ENCODE measurements at places on chromosomes 2 and 18.

- no peak for DNase-seq
Observed at GRCh38 chr2:8505311-8505920, 176.4 kb upstream of the ID2 start.

- DNase-seq: peak; percentile 17
Observed at GRCh38 chr18:12921178-12921577, 26.6 kb upstream of the SEH1L start.

DNA sequence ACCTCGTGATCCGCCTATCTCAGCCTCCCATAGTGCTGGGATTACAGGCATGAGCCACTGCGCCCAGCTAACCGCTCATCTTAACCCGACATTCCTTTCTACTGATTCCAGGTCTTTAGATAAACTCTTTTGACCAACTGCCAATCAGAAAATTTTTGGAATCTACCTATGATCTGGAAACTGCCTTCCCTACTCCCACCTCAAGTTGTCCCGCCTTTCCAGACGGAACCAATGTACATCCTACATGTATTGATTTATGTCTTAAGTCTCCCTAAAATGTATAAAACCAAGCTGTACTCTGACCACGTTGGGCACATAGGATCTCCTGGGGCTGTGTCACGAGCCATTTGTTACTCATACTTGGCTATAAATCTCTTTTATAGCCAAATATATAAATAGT is 3.2 kb upstream of the NEU2 start:
- DNase-seq: no peak

DNA sequence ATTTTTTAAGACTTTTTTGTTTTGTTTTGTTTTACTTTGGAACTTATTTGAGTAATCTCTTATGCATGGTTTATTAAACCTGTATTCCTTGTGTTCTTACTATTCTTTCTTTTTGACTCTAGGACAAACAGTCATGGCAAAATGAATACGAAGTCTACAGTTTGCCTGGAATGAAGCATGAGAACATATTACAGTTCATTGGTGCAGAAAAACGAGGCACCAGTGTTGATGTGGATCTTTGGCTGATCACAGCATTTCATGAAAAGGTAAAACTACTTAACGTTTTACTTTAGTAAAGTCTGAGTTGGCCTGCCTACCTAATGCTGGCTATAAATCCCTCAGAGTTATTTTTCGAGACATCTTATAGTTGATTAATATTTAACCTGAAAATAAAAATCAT is 72.3 kb downstream of the ACVR2A start:
- DNase-seq: no peak

DNA sequence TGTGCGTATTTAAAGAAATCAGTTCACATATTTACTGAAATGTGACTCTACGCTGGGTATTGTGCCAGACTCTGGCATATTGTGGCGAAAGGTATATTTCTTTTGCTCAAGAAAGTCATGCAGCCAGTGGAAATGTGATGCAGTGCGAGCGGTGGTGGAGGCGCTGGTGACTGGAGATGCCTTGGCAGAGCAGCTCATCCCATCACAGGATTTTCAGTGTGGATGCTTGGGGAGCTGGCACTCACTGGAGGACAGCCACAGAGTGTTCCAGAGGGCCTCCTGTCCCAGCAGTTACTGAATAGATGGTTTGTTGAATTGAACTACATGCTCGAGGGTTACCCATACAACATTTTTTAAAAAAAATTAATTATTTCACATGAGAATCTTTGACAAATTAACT is 117.6 kb downstream of the ZNF407 start:
- DNase-seq: no peak

GRCh38 chr2:74343316-74343715 is at the start of gene SLC4A5:
Gene SLC4A5, minus strand, starts transcription at chr2:74343416. Its CDS starts 28,393 bp downstream, at chr2:74315023.
- DNase-seq: no peak

DNA sequence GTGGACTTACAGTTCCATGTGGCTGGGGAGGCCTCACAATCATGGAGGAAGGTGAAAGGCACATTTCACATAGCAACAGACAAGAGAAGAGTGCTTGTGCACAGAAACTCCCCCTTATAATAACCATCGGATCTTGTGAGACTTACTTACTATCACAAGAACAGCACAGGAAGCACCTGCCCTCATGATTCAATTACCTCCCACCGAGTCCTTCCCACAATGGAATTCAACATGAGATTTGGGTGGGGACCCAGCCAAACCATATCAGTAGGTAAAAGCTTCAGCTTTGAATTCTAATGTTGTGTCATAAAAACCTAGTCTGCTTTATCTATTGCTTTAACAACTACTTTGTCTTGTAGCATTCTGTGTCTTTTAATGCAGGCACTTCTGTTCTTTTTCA is 140.4 kb upstream of the PIK3C3 start:
- no peak for DNase-seq

DNA sequence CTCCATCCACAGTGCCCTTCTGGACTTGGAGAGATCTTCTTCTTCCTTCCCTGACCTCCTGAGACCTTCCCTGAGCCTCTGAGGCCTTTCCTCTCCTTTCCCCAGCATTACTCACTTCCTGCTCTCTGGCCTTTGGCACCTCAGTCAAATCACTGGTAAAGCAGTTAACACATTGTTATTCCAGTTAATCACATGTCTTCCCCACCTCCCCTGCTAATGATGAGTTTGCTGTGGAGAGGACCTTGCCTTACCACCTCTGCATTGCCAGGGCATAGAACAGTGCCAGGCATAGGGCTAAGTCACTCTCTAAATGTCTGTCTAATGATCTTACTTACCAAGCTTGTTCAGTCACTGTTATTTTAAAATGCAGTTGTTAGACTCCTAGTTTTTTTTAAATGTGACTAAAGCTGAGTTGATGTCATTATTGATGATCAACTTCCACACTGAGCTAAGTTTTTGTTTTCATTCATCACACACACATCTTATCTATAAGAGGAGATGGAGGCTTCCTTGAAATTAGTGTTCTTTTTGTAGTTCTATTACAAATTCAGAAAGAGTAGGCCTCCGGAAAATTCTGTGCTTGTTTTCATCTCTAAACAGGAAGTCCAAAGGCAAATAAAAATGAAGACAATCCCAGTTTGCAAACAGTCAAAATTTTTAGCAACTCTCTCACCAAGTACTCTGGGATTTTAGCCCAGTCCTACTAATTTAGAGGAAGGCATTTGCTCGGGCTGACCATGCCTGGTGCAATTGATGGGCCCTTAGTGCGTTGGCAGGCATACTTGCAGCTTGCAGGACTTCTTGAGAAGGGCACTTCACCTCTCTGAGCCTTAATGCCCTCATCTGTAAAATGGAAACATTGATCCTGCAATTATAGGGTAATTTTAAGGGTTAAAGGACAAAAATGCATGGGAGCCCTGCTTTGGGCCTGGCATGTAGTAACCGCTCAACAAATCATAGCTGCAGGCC is 113.7 kb upstream of the SPRED2 start:
- no peak for DNase-seq

GRCh38 chr18:59454909-59455727 is 96.1 kb upstream of the LMAN1 start:
- DNase-seq: no peak

- DNase-seq: no peak
Observed at GRCh38 chr18:26432651-26433424, 115.5 kb downstream of the KCTD1 start.

GRCh38 chr2:167471734-167472133 is 583.5 kb downstream of the XIRP2 start:
- no peak for DNase-seq

DNA sequence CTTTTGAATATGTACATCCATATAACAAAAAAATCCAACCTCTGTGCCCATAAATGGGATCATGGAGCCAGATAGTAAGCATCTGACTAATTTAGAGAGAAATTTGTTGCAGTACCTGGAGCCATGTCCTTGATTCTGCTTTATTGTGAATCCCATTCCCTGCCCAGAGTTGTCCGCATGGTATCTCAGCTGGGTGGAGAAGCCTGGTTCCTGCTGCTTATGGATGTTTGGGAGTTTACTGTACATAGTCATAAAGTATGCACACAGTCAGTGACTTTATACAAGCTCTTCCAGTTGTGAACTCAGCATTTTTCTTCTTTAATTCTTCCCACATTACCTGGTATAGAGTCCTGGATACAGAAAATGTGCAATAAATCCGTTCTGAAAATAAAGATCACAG is 346.0 kb downstream of the FIGN start:
- DNase-seq: no peak

DNA sequence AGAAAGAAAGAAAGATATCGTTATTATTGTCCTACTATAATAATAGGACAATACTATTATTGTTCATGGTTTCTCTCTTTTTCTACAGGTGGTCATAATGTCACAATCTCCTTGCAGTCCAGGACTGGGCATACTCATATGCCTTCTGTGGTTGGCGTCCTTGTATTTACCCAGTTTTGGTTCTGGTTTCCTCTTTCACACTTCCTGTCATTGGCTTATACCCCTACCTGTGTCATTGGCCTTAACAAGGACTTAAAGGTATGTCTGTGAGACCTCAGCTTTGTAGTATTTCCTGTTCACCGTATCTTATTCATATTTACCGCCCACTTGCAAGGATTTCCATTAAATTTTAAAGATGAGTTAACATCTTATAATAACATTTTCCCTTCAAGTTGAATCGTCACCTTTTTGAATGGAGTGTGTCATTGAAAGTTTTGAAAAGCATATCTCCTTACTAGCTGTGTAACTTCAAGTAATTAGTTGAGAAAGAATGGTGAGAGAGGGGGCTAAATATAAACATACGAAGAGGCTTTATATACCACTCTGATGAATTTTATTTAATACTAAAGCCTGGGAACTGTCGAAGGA is 36.5 kb upstream of the HTR2B start:
- DNase-seq: no peak

DNA sequence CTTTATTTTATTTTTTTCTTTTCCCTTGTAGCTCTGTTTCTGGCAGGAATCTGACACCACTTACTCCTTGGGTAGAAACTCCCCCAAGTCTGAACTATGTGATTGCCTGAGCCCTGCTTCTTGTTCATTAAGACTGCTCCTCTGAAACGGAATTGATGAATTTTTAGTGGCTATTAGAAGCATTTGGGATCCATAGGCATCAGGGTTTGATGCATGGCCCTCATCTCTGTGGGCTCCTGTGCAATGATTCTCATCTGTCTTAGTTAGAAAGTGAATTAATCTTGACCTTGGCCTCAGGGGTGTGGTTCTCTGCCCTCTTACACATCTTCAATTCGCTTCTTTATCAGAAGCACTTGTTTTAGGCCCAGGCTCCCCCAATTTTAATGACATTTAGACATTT is 31.0 kb upstream of the DARS1 start:
- DNase-seq: no peak

DNA sequence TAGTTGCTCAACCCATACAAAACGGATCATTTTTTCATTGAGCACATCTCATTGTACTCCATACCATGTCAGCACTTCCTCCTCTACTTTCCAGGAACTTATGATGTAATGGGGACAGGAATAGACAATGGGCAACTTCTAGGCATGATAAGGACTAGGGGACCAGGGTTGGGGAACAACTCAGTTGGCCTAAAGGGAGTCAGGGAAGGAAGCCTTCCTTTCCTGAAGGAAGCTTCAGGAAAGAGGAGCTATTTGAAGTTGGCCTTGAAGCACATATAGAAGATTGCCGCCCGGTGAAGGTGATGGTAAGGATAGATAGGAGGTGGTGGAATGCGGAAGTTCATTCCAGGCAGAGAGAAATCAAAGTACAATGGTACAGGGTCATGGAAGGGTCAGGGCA is 283.9 kb downstream of the SLC8A1 start:
- DNase-seq: no peak

DNA sequence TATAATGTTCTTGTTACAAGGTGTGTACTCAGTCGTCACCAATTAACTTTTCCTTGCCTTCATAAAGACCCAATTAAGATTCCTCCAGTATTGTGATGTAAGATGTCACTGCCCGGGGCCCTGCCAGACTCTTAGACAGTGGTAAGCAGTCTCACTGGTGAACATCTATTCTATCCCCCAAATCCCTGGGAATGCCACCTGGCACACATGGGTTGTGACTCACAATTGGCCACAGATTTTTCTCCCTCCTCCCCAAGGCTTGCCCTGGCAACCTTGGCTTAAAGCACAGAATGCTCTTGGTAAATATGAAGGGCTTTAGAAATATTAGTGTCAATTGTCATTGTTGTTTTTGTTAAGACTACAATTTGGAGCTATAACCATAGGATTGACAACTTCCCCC is 287.9 kb downstream of the ETAA1 start:
- no peak for DNase-seq

DNA sequence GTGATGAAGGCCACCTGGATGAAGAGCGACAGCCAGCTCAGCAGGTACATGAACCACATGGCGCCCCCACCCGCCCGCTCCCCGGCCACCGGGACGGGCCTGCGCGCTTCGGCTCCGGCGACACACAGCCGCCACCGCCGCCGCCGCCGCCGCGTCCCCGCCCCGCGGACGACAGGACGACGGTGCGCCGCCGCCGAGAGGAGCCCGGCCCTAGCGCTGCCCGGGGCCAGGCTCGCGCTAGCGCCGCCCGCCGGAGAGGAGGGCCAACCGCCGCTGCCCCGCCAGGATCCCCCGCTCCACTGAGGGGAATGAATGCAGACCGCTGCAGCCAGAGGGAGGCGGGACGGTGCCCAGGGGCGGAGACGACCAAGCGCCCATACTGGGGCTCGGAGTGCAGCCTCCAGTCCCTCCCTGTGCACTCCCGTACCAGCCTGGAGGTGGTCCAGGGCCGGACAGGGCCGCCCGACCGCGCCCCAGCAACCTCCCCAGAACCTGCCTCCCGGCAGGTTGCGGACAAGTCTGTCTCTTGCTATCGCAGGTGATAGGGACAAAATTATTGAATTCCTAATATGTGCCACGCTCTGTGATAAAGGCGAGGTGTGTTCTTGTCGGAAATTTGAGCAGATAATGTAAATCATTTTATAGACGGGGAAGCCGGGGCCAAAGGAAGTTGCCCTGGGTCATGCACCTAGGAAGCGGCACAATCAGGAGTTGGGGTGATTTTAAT is at the start of gene TEX261:
TSS of gene TEX261 (minus strand) at position 175 of the 727 bp plus-strand sequence. CDS start at position 59, 116 bp downstream.
- DNase-seq: peak; percentile 93

DNA sequence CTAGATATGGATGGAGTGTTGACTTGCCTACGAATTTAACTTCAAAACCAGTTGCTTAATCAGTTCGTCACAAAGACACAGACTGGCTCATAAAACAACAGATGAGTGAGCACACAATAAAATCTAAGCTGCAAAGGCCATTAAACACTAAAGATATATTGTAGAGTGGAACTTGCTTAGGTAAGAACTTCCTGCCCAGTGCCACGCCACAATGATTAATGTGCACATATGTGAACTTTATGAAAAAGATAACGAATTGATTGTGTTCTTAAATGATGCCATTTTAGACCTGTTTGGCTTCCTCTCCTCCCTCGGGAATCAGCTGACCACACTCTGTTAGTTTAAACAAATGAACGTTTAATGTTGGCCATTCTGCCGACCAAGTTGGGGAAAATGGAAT is 2031.3 kb upstream of the CELF4 start:
- no peak for DNase-seq

All from activated CD4-positive, alpha-beta T cell treated with anti-CD3 and anti-CD28 coated beads, Interleukin-2, amount 50 U/mL, for 48 hours (primary cell).